ENCODE measurements at places on chromosomes 3 and 15.

- DNase-seq, result no peak
Measured at GRCh38 chr3:194271460-194272035, 79.6 kb downstream of the CPN2 start.

- DNase-seq, result no peak
Measured at GRCh38 chr3:18189282-18190050, 235.7 kb downstream of the SATB1 start.

GRCh38 chr3:25826510-25826909 is 36.6 kb downstream of the OXSM start:
- no peak for DNase-seq

DNA sequence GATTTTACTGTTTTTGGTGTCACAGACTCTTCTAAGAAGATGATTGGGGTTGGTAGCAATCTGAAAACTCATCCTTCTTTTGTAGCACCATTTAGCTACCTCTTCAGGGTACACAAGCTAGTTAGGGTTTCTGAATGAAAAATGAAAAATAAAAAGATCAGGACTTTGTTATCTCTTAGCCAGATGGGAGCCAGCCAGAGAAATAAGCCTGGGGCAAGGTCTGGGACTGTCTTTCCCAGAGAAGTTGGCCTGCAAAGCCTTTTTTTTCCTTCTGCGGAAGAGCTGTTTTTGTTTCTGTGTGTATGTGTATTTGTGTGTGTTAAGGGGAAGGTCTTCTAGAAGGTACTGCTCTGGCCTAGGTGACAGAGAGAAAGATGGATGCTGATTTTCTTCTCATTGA is 150.7 kb upstream of the AGTR1 start:
- no peak for DNase-seq

GRCh38 chr3:181906338-181906737 is 194.6 kb downstream of the SOX2 start:
- DNase-seq, result no peak

DNA sequence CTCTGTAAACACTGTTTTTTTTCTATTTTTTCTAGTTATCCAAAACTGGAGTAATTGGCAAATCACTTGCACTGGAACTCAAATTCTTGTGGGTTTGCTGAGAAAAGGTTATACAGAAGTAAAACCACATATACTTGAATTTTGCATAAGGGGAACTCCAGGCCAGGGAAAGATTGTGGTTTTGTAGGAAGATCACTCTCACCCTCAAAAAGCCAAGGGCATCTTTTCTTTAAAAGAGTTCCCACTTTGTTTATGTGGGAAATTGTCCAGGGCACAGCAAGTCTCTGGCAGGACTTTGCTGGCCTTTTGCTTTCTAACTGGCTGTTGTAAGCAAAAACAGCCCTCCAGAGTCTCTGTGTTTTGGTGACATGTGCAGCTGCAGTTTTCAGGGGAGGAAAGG is 340.3 kb upstream of the RBMS3 start:
- no peak for DNase-seq

DNA sequence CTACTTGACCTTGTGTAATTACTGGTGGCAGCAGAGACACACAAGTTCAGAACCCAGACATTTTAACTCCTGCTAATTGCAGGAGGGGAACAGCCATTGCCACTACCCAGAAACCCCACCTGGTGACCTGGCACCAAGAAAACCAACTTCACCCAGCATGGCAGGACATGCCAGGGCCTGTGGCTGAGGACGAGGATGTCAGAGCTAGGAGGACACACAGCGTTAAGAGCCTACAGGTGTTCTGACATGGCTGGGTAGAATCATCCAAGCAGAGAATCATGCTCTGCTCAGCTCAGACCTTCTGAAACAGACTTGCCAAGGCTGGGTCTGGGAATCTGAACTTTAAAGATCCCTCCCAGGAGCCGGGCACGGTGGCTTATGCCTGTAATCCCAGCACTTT is 11.7 kb upstream of the SPATA12 start:
- DNase-seq, result no peak
